ENCODE measurements at places on chromosomes 6 and 20. TPM values are rescaled to one million over a fixed set of nuclear protein-coding genes. Genes with fewer than 3 reads are reported as not detected.

The TRDN gene
- polyA plus RNA-seq: 0.22 TPM

The AHI1 gene
- polyA plus RNA-seq: 45.0 TPM

The SCUBE3 gene
- 1.6 TPM for polyA plus RNA-seq

The MUC22 gene
- not detected for polyA plus RNA-seq

The AFG1L gene
- polyA plus RNA-seq: 2.5 TPM

The MYO6 gene
- 19.1 TPM for polyA plus RNA-seq

The SRSF12 gene
- 1.4 TPM for polyA plus RNA-seq

The MAP7 gene
- polyA plus RNA-seq: 9.1 TPM

The EYA2 gene
- polyA plus RNA-seq: 2.2 TPM

The RIMS1 gene
- 0.88 TPM for polyA plus RNA-seq
